ENCODE measurements at places on chromosomes 1 and 21.

GRCh38 chr1:101451888-101452287 lies 215.1 kb downstream of the S1PR1 start:
- no peak for DNase-seq

- no peak for DNase-seq
These were observed 3.0 kb upstream of the CPLANE2 start for GRCh38 chr1:16239972-16240491.

- DNase-seq, result no peak
These were observed 17.1 kb downstream of the SLAMF7 start for GRCh38 chr1:160755911-160756848.

GRCh38 chr1:214709241-214709640 lies 106.2 kb downstream of the CENPF start:
- no peak for DNase-seq

GRCh38 chr1:220485131-220485530 lies 42.8 kb upstream of the MARK1 start:
- DNase-seq, result no peak

DNA sequence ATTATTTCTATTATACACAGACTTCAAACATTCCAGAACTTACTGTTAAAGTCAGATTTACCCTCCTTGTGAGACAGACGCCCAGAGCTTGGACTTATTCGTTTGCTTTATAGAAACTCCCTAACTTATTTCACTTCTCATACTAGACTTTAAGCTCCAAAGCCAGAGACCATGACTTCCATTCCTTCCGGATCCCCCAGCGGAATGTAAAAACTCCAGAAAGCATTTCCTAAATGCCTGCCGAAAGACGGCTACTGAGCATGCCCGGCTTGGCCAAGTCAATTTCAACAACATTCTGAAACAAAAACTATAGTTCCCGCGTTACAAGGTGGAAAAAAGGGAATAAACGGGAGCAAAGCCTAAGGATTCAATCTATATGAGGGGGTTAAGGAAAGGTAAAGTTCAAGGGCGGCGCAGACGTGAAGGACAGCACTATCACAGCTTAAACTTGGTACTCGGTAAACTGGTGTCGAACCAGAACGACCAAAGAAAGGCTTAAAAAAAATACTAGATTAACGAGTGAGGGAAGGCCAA lies 1.1 kb downstream of the USP48 start:
- DNase-seq, result peak; percentile 26

DNA sequence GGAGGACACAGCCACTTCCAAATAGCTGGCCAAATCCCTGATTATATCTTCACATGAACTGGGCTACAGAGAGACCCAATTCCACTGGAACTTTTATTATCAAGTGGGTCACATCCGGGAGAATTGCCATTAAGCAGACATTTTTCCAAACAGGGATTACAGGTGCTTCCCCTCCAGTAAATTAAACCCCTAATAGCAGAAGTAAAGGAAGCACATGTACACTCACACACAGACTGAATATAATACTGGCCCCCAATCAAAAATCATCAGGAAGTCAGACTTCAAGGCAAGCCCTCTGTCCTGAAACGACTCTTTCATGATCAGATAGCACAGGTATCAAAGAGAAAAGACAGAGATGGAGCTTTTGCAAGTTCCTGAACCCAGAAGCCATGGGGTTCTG lies 118.6 kb upstream of the PPP2R5A start:
- no peak for DNase-seq

- no peak for DNase-seq
These were observed 18.7 kb upstream of the LAX1 start for GRCh38 chr1:203746281-203746680.

All from fibroblast of skin of left quadriceps (primary cell).